HS-5 (cell line): ENCODE measurements at places on chromosomes 12 and 14.
A peak's percentile ranks its signal among the peaks of the same experiment; 100 is the strongest.

- DNase-seq: peak; percentile 62
Measured at GRCh38 chr12:25694072-25694471, 141.0 kb upstream of the LMNTD1 start.

- DNase-seq: no peak
Measured at GRCh38 chr12:127150028-127150427, 1116.9 kb upstream of the TMEM132C start.

DNA sequence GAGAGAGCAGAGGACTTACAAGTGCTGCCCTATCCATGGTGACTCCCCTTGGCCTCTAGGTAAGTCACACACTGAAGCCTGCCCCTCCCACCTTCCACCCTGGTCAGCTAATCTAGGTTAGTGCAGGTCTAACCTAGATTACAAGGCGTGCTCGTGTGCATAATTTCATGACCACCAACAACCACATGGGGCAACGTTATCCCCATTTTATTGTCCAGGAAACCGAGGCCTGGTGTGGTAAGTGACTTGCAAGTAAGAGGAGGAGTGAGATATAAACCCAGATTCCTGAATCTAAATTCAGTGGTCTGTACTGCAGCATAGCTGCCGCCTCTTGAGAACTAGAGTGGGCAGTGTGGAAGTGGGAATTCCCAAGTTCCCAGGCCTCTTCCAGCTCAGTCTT lies 171.1 kb downstream of the DAD1 start:
- DNase-seq: no peak

DNA sequence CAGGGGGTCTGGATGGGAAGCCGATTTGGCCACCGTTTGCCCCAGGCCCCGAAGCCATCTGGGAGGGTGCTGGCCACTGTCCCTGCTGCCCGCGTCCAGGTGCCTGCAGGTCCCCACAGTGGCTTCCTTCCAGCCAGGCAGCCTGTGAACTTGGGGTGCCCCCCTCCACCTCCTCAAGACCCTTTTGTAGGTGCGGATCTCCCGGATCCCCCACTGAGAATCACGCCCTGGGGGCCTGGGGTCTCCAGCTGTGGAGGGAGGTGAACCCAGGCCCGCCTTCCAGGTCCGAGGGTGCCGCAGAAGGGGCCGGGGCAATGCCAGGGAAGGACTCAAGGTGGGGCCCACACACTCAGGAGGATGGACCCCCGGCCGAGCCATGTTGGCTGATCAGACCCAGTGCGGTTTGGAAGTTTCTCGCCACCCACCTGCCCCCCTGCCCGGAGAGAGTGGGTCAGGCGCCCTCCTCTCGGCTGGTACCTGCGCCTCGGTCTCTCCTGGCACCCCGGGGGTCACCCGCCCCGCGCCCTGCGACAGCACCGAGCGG lies 1.7 kb downstream of the MMP17 start:
- DNase-seq: no peak

DNA sequence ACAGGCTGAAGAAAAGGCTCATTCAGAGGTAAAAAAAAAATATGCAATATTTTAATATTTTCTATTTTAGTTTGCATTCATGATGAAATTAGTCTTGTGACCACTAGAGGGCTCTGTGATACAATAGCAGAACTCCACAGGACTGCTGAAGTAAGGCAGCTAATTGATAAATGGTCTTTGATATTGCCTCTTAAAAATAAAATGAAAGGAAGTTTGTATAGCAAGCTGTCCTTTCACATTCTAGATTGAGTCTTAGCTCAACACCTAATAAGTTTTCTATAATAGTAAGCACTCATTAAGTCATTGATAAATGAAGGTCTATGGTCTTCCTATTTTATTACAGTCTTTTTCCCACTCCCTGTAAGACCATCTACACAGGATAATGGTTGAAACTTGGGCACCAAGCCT lies 315.7 kb downstream of the NAV3 start:
- DNase-seq: peak; percentile 6

- DNase-seq: no peak
Measured at GRCh38 chr12:108157870-108158459, 28.9 kb downstream of the WSCD2 start.

DNA sequence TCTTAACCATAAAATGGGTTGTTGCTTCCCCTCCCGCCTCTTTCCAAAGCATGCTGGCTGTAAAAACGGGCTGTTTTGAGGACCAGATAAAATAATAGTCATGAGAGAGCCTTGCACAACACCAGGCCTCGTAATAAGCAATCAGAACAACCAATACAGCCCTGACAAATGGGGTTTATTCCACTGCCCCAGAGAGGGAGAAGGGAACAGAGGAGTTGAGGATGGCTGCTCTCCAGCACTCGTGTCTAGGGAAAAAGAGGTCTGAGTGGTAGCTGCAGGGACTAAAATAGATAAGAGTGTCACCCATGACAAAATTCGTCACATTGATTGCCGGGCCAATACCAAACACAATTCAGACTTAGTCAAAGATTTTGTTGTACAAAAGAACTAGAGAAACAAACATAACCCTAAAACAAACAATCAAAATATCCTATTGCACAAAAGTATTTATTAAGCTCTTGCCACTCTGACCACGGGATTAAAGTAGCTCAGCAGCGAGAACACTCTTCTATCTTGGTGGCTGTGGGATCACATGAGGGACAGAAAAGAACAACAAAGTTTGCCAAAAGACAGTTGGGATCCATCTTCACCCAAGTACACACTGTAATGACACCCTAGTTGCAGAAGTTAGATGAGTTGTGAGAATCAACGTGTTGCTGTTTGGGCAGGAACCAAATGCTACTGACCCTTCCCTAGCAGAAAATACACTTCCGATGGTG lies 188.0 kb downstream of the FOXN3 start:
- no peak for DNase-seq

DNA sequence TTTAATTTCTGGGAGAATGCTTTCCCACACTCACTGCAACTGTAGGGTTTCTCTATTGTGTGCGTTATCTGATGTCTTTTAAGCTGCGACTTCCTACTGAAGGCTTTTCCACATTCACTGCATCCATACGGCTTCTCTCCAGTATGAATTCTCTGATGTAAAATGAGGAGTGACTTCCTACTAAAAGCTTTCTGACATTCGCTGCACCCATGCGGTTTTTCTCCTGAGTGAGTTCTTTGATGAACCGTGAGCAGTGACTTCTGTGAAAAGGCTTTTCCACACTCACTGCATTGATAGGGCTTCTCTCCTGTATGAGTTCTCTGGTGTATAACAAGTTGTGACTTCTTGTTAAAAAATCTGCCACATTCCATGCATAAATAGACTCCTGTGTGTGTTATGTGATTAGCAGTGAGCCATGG lies 29.7 kb downstream of the ZNF605 start:
- DNase-seq: no peak

DNA sequence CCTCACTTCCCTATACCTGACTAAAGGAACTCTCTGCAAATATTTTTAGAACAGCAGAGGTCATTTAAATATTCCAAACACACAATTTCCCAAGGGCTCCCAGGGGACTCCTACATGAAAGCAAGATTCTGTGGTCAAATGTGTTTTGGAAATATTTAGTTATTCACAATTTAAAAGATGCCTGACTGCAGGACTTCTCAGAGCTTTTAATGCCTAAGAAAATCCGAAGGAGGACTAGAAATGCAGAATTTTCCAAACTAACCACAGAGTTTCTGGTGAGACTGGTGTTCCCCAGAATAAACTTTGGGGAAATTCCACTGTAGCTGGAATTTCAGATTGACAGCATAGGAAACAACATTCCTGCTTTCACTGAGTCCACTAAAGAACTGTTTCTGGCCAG lies 84.8 kb upstream of the MAP1LC3B2 start:
- DNase-seq: no peak

DNA sequence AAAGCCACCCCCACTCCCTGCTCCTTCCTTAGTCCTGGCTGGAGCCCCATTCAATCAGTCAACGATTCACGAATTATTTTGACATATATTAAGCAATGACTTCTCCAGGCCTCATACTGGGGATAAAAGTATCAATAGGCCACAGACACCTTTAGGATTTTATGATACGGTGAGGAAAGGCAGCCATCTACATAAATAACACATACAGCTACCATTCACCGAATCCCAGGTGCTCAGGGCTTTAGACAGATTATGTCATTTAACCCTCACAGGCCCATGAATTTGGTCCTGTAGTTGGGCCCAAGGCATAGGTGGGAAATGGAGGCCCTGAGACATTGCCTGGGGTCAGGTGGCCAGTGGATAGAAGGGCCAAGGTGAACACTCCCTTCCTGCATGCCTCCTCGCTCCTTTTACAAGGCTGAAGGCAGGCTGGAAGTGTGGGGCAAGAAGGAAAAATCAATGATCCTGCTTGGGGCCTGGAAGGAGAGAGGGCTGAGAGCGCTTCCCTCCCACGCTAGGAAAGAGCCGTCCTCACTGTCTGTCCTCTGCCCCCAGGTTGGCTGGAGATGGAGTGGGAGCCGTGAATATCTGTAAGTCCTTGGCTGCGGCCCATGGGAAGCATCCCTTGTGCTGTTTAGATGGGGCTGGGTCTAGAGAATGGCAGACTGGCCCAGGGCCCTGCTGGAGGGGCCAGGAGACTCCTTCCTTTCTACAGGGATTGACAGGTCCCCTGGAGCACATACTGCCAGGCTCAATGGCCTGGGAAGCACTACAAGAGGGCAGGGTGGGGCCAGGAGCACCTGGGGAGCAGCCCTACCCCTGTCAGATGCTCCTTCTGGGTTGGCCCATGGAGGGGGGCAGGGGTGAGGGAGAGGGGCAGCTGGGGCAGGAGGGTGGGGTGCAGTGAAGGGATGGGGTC lies 14.8 kb downstream of the KRT7 start:
- no peak for DNase-seq

GRCh38 chr12:63924781-63925180 lies 80.3 kb downstream of the SRGAP1 start:
- no peak for DNase-seq

- no peak for DNase-seq
Measured at GRCh38 chr12:104730763-104731162, 227.3 kb downstream of the SLC41A2 start.

- no peak for DNase-seq
Measured at GRCh38 chr12:54207539-54208294, 18.9 kb upstream of the SMUG1 start.

GRCh38 chr14:74501135-74501614 lies 7.6 kb downstream of the ISCA2 start:
- DNase-seq: no peak

GRCh38 chr12:56574210-56574609 lies 52.6 kb downstream of the RBMS2 start:
- DNase-seq: no peak

DNA sequence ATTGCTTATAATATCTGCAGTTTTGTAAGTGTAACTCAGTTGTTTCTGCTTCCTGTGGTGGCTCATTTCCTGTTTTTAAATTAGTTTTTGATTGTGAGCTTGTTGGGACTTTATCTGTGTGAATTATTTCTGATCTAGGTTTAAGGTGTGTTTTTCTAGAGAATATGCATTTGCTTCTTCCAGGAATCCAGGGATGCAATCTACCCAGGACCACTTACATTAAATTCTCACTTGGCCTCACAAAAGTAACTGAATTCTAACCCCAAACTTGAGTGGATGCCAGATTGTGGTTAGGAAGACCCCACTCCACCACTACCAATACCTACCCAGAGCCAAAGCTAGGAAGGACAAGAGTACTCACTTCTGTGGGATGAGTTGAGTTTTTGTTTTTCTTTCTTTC lies 11.9 kb downstream of the STYX start:
- no peak for DNase-seq
